ENCODE measurements at places on chromosomes 4 and X.

DNA sequence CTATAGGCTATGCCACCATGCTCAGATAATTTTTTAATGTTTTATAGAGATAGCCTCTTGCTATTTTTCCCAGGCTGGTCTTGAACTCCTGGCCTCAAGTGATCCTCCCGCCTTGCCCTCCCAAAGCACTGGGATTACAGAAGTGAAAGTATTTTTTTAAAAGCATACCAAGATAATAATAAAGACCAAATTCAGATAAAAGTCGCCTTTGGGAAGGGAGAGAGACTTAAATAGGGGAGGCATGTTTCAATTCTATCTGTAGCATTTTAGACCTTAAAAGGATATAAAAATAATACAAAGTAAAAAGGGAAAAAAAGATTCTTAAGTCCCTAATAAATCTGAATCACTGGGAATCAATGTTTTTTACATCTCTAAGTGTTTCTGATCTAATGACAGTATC, 108.9 kb downstream of the AFAP1 start:
- no peak for DNase-seq

DNA sequence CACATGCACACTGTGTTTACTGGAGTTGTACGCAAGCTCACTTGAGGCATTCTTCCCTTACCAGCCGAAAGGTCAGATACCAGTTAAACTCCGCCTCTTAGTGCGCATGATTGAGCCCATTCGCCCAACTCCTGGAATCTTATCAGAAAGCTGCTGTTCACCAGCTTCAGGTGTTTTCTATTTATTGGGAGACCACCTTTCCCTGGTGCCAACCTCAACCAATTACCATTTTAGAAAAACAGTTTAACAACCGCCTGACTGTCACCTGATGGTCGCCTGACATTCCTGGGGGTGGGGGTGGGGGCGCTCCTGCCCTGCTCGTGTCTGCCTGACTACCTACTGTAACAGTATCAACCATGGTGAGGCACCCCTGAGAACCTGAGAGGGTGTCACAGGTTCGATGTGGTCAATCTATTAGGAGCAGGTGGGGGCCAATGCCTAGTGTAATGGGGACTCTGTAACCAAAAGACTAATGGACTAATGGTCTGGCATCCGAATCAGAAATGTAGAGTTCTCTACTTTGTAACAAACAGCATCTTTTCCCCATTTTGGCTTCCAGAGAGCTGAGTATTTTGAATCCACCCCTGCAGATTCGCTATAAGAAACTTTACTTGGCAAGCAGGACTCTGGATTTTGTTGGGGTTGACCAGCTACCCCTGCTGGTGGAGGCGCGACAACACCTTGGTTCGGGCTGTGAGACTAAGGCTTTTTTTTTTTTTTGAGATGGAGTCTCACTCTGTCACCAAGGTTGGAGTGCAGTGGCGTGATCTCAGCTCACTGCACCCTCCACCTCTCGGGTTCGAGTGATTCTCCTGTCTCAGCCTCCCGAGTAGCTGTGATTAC, 58.2 kb upstream of the ZNF157 start:
- DNase-seq: peak; percentile 39

DNA sequence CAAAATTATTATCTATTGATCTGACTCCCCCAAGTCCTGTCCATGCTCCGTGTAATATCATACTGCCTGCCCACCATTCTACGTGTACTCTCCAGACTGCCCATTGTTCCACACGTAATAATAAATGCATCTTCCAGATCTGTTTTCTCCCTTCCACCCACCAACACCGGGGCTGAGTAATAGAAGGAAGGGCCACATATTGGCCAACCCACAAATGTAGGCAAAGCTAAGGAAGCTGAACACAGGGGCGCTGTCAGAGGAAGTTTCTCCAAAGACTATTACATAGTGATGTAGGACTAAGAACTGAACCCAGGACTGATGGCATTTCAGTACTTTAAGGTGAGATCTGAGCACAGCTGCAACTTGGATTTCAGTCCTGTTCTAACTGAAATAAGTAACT, 135.8 kb upstream of the GUCY1A1 start:
- no peak for DNase-seq

DNA sequence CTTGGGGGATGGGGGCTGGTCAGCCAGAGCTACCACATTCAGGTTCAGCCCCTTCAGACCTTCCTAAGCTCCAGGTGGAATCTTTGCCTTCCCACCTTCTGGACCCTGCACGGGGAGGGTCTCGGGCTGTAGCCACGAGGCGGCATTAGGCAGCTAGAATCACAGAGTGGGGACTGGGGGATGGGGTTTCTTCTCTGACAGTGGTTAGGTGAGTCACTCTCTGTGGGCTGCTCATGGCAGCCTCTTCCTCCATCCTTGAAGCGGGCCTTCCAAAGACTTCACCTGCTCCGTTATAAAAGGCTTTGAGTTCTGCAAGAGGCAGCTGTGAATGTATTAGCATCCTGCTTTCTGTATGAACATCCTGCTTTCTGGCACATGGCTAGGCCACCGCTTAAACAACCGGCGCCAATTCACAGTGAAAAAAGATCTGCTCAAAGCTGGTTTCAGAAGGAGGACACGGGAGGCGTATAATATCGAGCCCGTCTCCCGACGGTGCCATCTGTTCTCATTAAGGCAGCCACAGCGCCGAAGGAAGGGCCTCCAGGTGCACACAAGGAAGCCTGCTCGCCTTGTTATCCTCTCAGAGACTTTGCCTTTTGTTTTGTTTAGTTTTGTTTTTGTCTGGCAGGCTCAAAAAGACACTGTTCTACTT, 74.3 kb upstream of the IGFBP7 start:
- DNase-seq: no peak

GRCh38 chr4:120018786-120019185, 47.9 kb downstream of the MAD2L1 start:
- no peak for DNase-seq

DNA sequence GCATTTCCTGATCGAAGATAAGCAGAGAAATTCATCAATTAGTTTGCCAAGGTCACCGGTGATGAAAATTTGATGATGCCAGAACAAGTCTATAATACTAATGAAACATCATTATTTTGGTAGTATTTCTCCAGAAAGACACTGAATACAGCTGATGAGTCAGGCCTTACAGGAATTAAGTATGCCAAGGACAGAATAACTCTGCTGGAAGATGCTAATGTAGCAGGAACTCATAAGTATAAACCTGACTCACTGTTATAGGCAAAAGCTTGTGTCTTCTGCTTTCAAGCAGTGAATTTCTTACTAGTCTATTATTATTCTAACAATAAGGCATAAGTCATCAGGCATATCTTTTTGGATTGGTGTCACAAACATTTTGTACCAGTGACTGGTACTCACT, 1825.1 kb upstream of the IGFBP7 start:
- DNase-seq: no peak

GRCh38 chrX:136574548-136574947, 42.5 kb downstream of the VGLL1 start:
- DNase-seq: no peak

DNA sequence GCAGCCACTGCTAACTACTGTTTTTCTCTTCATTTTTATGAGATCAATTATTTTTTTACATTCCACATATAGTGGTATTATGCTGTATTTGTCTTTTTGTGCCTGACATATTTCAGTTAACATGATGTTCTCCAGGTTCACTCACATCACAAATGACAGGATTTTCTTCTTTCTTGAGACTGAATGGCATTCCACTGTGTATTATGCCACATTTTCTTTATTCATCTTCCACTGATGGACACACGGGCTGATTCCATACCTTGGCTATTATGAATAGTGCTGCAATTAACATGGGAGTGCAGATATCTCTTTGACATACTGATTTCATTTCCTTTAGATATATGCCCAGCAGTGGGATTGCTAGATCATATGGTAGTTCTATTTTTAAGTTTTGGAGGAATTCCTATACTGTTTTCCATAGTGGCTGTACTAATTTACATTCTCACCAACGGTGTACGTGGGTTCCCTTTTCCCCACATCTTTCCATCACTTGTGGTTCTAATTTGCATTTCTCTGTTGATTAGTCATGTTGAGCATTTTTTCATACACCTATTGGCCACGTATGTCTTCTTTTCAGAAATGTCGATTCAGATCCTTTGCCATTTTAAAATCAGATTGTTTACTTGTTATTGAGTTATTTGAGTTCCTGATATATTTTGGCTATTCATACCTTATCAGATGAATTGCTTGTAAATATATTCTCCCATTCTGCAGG, 14.9 kb upstream of the ZCCHC4 start:
- no peak for DNase-seq

DNA sequence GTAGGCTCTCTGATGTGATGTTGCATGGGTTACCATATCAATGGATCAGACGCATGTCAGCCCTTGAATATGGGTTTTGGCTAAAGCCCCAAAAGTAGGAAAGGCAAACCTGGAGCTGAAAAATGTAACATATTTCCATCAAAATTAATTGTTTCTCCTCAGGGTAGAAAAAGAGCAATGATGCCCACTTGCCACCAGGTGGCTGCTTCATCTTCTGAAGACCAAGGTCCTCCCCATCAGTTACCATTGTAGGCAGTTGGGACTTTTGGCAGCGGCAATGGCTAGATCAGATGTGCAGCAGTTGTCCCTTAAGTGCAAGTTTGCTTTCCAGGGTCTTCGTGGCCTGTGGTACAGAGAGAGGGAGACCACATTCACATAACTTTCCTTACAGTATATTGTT, 118.2 kb downstream of the NAF1 start:
- DNase-seq: no peak

DNA sequence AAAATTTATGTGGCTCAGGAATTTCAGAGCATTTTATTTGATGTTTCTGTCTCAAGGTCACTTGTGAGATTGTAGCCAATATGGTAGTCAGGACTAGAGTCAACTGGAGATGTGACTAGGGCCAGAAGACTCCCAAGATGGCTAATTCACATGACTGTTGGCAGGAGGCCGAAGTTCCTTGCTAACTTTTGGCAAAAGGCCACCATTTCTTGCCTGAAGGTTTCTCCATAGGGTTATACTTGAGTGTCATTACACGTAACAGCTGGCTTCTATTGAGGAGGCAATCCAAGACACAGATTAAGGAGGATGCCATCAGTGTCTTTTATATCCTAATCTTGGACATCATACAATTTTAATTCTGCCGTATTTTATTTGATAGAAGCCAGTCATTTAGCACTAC, 162.3 kb upstream of the MAOA start:
- DNase-seq: no peak

- DNase-seq: no peak
Measured at GRCh38 chr4:12538162-12538561, 946.0 kb downstream of the RAB28 start.

- DNase-seq: no peak
Measured at GRCh38 chrX:4936315-4936714, 1222.9 kb upstream of the PRKX start.

- DNase-seq: no peak
Measured at GRCh38 chrX:40078489-40079227, 19.1 kb downstream of the BCOR start.

DNA sequence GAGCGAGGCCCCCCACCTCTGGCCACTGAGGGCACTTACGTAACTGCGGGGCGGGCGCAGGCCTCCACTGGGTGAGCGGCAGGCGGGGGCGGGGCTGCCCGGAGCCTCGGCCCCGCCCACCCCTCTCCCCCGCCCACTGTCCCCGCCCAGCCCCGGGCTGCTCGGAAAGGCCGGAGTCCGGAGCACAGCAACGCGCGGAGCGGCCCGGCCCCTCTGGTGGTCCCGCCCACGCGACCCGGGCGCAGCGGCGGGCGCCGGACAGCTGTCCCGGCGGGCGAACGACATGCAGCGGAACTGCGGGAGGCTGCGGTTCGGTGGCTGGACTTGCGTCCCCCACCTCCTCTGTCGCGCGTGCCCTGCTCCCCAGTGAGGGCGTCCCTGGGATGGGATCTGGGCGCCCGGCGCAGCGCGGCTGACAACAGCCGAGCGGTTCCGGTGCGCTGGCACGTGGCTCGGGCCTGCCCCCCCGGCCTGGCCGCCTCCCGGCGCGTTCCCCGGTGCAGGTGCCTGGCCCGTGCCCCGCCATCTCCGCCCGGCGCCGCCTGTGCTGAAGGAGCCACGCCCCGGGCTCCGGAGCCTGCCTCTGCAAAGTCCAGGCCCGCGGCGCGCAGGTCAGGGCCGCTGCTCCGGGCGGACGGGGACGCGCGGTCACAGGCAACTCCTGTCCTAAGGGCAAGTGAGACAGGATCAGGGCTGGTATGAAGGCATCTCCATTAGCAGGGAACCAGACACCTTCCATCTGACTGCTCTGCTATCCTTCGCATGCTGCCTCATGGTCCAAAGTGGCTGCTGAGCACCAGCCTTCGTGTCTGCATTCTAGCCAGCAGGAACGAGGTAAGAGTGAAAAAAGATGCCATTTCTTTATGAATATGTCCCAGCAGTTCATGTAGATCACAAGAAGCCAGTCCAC, 21.8 kb upstream of the JAKMIP1 start:
- DNase-seq: no peak

DNA sequence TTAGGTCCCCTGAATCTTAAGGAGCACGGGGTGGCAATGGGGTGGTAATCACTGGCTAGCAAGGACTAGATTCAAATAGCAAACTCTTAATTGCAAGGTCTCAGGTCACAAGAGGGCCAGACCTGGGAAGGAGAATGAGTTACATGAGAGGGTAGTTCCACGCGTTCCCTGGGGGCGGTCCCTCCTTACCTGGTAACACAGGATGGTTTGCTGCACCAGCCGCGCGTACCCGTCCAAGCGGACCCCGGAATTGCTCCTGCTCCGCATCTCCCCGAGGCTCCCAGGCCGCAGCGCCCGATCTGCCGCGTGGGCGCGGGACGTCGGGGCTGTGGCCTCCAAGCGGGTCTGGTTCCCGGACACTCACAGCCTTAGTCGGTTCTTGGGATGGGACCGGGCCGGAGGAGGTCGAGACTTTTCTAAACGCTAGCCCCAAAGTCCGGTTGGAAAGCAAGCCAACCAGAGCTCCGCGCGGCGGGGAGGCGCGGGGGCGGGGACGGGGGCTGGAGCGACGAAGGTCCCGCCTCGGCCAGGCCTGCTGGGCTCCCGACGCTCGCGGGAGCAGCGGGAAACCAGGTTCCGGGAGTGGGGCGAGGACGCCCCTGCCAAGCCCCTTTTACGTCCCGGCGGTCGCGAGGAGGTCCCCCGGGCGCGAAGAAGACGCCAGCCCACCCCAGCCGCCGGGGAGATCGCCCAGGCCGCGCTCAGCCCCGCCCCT, at the start of gene PHKA2:
TSS of gene PHKA2 (minus strand) at position 449 of the 715 bp plus-strand sequence. CDS start at position 267, 182 bp downstream.
- peak; percentile 28 for DNase-seq

DNA sequence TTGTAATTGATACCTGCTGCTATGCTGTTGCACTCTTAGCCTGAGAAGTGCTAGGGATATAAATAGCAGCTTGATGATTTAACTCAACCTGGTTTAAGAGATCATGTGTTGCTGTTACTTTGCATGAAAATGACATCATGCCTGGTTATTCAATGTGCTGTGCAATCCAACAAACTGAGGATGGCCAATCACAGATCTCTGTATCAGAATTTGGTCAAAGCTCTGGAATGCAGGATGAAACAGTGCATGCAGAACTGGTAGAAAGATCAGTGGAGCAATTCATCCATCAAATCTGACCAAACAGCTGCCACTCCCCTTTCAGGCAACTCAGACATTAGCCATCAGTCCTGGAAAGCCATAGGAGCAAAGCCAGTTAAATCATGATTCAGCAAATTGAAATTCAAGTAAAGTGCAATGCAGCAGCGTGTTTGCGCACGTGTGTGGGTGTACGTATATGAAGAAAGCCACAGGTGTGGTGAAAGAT, 160.3 kb upstream of the RASGEF1B start:
- DNase-seq: peak; percentile 20

Measured in renal cortex interstitium (tissue), 15 donors.